ENCODE measurements at places on chromosomes 6 and 20. TPM values are rescaled to one million over a fixed set of nuclear protein-coding genes. Genes with fewer than 3 reads are reported as not detected.

Gene SLC22A2
- total RNA-seq, result not detected

Gene ARMH2
- not detected for total RNA-seq

- no peak overlapping the region for H3K4me3 ChIP-seq
- H3K4me1 ChIP-seq, result peaks cover 19% of the 10 kb centered on the region
- H3K36me3 ChIP-seq, result peaks cover 2% of the 10 kb centered on the region
- peaks cover 4% of the 10 kb centered on the region for H3K27me3 ChIP-seq
These were observed 315.1 kb downstream of the SMOC2 start for GRCh38 chr6:168756009-168756634.

Gene ADGB
- not detected for total RNA-seq

DNA sequence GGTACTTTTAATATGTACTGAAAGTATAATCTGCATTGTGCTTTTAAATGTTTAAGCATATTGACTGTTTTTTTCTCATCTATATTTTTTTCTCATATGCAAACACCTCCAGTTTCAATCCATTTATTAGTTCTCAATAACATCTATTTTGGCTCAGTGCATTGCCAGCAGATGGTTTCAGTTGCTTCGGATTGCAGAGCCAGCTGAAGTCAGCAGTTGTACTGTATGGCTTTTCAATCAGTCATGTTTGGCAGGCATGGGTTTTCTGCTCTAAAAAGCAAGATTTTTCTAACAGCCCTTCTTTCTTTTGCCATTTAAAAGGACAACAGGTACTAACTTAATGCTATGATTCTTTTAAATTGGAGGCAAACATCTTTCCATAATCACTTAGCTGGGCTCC lies 121.2 kb downstream of the CD109 start:
- H3K27me3 ChIP-seq, result no peaks in the 10 kb centered on the region
- DNase-seq, result no peak
- H3K4me3 ChIP-seq, result no peak overlapping the region
- peaks cover 17% of the 10 kb centered on the region for H3K36me3 ChIP-seq
